ENCODE measurements at places on chromosomes 12 and 14.

DNA sequence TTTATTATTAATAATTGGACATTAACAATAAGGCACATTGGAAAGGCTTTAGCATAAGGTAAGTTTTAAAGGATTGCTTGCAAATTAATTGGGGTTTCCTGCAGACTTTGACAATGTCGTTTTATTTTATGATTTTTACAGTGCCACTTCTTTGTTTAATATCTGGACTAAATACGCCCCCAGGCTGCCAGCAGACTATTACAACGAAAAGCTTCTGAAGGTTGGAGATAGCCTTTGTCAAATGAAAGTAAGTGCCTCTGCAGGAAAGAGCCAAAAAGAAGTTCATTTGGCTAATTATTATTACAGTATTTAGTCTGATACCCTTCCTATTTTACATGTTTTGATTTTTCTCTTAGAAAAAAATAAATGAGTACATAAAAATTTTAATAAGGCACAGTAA lies 11.3 kb downstream of the CFAP54 start:
- DNase-seq: peak; percentile 51

- DNase-seq: no peak
Measured at GRCh38 chr12:51862947-51863346, 14.4 kb upstream of the FIGNL2 start.

GRCh38 chr14:58822856-58823255 lies 185.1 kb downstream of the DACT1 start:
- DNase-seq: no peak

- DNase-seq: no peak
Measured at GRCh38 chr14:60184905-60185555, 19.8 kb upstream of the DHRS7 start.

GRCh38 chr14:105485739-105486162 lies 935 bp upstream of the CRIP1 start:
- DNase-seq: no peak

- no peak for DNase-seq
Measured at GRCh38 chr14:37413504-37414003, 181.5 kb downstream of the FOXA1 start.

GRCh38 chr12:111201036-111201435 lies 167.9 kb downstream of the PHETA1 start:
- no peak for DNase-seq

Measured in ACHN (cell line).